ENCODE measurements at places on chromosomes 2 and 18.

- peak; percentile 10 for DNase-seq
Measured at GRCh38 chr2:163182764-163183354, 344.3 kb upstream of the KCNH7 start.

GRCh38 chr2:73291093-73291460 lies 2.3 kb downstream of the EGR4 start:
- peak; percentile 60 for DNase-seq

DNA sequence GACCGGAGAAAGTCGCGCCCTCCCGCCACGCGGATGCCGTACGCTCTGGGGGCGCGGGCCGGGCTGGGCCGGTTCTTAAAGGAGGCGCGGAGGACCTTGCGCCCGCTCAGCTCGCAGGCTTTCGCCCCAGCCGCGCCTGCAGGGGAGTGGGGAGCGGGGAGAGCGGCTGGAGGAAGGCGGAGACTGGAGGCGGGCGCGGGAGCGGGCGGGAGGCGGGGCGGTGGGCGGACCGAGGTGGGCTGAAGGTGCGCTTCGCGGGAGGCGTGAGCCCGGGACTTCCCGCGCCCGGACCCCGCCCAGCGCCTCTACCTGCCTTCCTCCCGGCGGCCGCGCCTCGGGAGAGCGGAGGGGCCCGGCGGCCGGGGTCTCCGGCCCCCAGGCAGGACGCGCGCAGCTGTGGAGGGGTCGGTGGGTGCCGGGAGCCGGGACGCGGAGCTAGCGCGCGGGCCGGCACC lies at the start of gene ADRA2B:
TSS of gene ADRA2B (minus strand) at position 148 of the 455 bp plus-strand sequence. CDS start 422 bp downstream, outside the sequence.
- no peak for DNase-seq

DNA sequence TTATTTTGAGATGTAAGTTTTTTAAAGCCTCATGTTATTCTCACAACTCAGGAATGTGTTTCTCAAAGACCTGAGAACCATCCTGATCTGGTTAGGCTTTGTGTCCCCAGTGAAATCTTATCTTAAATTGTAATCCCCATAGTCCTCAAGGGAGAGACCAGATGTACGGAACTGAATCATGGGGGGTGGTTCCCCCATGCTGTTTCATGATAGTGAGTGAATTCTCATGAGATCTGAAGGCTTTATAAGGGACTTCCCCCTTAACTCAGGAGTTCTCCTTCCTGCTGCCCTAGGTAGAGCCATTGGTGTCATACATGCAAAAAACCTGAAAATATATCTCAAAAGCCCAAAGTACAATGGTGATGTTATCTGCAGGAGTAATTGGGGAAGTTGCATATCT lies 836.7 kb downstream of the CBLN2 start:
- no peak for DNase-seq

DNA sequence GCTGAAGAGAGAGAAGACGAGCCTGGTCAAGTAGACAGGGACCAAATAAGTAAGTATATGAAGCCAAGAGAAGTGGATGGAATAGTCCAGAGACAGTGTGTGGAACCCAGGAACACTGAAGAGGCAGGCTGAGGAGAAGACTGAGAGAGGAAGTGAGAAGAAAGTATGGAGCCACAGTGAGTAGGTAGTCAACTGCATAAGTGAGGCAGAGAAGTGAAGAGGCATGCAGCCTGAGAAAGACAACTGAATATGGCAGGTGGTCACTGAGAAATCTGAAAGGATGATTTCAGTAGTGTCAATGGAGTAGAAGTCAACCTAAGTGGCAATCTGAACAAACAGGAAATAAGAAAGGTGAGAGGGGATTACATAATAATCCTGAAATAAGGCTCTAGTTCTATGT lies 55.4 kb downstream of the CWC22 start:
- no peak for DNase-seq

DNA sequence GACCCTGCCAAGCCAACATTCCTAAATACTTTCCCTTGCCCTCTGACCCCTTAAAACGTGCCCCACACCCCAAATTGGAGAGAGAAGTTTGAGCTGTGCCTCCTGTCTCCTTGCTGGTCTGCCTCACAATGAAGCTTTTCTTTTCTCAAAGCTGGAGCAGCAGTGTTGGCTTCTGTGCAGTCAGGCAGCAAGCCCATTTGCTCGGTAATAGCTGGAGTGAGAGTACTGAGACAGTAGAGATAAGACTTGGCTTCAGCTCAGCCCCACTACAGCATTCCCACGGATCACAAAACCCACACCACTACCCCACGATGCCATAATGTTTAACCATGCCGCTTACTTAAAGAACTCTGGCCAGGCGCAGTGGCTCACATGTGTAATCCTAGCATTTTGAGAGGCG lies 73.0 kb downstream of the NCAPH start:
- DNase-seq: no peak

DNA sequence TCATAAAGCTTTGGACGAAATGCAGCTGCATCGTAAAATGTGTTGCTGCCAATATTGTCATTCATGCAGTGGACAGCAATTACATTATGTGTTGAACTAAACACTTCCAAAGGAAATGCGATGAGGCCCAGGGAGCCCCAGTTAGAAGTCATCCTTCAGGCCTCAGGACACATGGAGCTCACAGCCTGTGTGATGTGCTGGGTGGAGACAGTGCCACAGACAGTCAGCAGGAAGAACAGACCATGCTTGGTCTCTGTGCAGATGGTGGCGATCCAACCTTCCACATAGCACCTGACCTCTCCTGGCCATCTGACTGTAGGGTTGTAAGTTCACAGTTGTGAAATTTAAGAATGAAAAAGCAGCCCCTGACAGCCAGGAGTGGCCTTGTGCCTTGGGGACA lies 118.3 kb upstream of the ALKAL2 start:
- DNase-seq: no peak

- DNase-seq: no peak
Measured at GRCh38 chr2:110818767-110819481, 86.6 kb downstream of the ACOXL start.

DNA sequence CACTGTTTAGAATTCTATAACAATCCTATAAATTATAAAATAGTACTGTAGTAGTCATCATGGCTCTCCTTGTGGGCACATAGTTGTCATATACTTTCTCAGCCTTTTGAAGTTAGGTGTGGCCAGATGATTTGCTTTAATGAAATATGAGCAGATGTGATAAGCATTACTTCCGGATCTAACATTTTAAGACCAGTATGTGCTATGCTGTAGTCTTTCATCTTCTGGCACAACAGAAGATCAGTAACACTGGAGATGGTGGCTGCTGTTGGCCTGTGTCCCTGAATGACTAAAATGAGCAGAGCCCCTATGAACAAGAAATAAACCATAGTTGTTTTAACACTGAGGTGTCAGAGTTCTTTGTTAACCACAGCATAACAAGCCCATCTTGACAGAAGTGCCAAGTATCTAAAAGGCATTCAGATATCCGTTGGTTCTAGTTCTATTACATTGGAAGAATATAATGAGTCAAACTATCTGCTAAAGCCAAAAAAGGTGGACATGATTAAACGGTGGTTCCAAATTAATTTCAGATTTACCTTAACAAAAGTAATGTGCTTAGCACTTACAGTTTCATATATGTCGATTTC lies 6.3 kb downstream of the MEX3C start:
- no peak for DNase-seq

GRCh38 chr2:156565066-156565710 lies 129.0 kb downstream of the GPD2 start:
- DNase-seq: peak; percentile 35

GRCh38 chr2:37616677-37617005 lies 54.8 kb downstream of the CDC42EP3 start:
- DNase-seq: no peak

DNA sequence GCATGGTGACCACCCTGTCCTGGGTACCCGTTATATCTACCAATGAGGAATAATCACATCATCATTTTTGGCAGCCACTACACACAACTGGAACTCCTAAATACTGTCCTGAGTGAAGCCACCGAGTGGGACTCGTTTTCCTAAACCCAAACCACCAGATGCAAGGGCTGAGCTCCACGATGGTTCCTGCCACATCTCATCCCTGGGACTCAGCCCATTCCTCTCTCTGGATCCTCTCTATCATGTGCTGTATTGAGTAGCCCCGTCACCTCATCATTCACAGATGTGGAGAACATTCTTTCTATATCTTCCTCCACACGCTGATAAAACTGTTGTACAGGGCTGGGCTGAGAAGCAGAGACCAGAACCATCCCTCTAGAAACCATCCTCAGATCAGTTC lies 79.4 kb upstream of the SMAD7 start:
- no peak for DNase-seq
